ENCODE measurements at places on chromosomes 16 and 17. TPM values are rescaled to one million over a fixed set of nuclear protein-coding genes. Genes with fewer than 3 reads are reported as not detected.

The SLC22A31 gene
- not detected for total RNA-seq

The RAB11FIP4 gene
- 0.05 TPM for total RNA-seq

The CACNG1 gene
- total RNA-seq, result not detected

DNA sequence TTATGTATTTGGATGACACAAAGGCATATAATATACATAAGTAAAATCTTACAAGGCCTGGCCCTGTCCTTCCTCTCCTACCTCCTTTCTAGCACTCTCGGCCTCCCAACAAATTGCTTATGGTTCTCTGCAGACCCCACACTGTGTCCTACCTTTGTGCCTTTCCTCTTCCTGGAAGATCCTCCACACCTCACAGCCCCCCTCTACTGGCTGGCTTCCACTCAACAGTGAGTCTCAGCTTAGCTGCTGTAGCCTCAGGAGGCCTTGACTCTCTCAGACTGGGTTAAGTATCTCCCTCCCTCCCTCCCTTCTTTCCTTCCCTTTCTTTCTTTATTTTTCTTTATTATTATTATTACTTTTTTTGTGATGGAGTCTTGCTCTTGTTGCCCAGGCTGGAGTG is 8.3 kb upstream of the SLC52A1 start:
- no peak overlapping the region for H3K27ac ChIP-seq
- peaks cover 8% of the 10 kb centered on the region for H3K27me3 ChIP-seq
- no peak overlapping the region for H3K4me3 ChIP-seq

- peaks cover 19% of the 10 kb centered on the region for H3K27me3 ChIP-seq
- H3K27ac ChIP-seq, result no peak overlapping the region
- H3K4me1 ChIP-seq, result no peaks in the 10 kb centered on the region
- no peak for DNase-seq
- H3K4me3 ChIP-seq, result no peak overlapping the region
- H3K36me3 ChIP-seq, result no peaks in the 10 kb centered on the region
These were observed 12.7 kb upstream of the PABPN1L start for GRCh38 chr16:88878967-88879787.

DNA sequence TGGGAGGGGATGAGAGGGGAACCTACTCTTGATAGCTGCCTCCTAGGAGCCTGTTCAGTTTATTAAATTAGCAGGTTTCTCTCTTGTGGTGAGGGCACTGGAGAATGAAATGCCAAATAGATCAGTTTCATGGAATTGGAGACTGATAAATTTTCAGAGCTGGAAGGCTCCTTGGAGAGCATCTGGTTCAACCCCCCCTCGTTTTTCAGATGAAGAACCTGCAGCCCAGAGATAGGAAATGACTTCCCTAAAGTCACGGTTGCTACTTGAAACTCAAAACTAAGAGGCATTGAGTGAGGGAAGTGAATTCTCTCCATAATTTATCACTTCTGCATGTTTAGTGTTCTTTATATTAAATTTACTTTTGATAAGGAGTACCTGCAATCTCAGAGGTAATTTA is 366.0 kb upstream of the CCL2 start:
- H3K36me3 ChIP-seq, result peaks cover 6% of the 10 kb centered on the region
- DNase-seq, result no peak
- no peak overlapping the region for H3K4me3 ChIP-seq
- H3K27ac ChIP-seq, result no peak overlapping the region

DNA sequence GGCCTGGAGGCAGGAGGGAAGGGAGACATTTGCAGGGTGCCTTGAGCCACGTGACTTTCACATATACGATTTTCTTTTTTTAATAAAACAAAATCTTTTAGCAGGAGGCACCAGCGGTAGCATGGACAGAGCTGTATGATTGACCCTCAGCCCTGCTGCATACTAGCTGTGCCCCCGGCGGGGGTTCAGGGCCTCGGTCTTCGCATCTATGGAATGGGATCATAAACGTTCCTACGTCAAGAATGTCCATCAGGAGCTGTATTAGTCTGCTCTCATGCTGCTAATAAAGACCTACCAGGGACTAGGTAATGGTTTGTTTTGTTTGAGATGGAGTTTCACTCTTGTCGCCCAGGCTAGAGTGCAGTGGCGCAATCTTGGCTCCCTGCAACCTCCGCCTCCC is 27.2 kb downstream of the SLC38A8 start:
- no peaks in the 10 kb centered on the region for H3K4me1 ChIP-seq
- H3K4me3 ChIP-seq, result no peak overlapping the region
- H3K36me3 ChIP-seq, result peaks cover 2% of the 10 kb centered on the region
- H3K27me3 ChIP-seq, result peaks cover 23% of the 10 kb centered on the region

Data from HFFc6 (cell line).